ENCODE measurements at places on chromosomes 12 and 14.

- no peak for DNase-seq
Measured at GRCh38 chr14:32654106-32654505, 284.6 kb upstream of the NPAS3 start.

- peak; percentile 96 for DNase-seq
Measured at GRCh38 chr12:120013659-120014380, 24.8 kb downstream of the BICDL1 start.

- no peak for DNase-seq
Measured at GRCh38 chr14:26594756-26595545, 2.9 kb downstream of the NOVA1 start.

DNA sequence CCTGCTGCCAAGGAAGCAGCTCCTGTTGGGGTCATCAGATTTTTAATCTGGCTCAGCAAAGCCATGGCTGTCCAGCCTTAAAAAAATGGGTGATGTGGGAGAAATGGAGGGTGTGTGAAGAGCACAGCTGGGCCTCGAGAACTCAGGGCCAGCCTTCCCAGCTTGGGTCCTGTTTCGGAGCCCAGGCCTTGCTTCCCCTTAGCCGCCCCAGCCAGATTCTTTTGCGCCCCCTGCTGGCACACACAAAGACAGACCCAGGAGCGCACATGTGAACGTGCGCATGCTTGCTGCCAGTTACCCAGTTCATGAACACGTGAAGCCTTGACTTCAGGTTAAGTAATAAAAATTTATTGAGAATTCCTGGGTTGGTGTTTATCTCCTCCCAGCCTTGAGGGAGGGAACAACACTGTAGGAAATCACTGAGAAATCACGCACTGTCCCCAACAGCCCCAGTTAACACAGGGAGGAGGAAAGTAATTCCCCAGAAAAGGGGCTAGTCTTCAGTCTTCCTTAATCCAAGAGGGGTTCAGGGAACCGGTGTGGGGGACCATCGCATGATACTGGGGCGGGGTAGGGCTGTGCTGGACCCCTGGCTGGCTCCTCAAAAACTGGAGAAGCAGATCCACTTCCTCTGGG is 5.3 kb downstream of the PHB2 start:
- peak; percentile 89 for DNase-seq

- no peak for DNase-seq
Measured at GRCh38 chr12:65868133-65868705, 43.9 kb downstream of the HMGA2 start.

GRCh38 chr12:75714462-75715322 is 203.3 kb upstream of the KRR1 start:
- DNase-seq, result no peak

DNA sequence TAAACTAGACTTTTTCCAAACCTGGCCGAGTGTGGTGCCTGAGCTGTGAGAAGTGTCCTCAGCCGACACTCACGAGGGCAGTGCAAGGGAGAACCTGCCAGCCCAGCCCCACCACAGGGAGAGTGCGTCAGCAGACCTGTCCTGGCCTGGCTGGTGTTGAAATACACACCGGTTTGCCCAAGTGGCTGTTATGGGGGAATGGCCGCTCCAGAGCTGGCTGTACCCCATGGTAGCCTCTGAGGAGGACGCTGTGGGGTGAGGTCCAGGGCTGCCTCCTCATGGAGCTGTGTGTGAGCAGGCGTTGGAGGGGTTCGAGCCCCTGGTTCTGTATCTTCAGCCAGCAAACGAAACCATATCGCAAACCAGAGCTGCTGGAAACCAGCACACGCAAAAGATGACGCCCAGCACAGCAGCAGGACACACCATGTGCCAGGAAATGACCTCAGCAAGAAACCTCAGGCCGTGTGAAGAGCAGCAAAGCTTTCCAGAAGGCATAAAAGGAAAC is 9.4 kb downstream of the ANKRD9 start:
- no peak for DNase-seq

GRCh38 chr12:6180268-6181051 is 19.7 kb upstream of the CD9 start:
- DNase-seq, result no peak
